Non-pigmented ciliary epithelial cell (primary cell): ENCODE measurements at places on chromosomes 12 and 14.

GRCh38 chr12:19298836-19299605, 140.3 kb upstream of the AEBP2 start:
- no peak for DNase-seq

- no peak for DNase-seq
Measured at GRCh38 chr12:97182769-97183168, 275.7 kb downstream of the NEDD1 start.

DNA sequence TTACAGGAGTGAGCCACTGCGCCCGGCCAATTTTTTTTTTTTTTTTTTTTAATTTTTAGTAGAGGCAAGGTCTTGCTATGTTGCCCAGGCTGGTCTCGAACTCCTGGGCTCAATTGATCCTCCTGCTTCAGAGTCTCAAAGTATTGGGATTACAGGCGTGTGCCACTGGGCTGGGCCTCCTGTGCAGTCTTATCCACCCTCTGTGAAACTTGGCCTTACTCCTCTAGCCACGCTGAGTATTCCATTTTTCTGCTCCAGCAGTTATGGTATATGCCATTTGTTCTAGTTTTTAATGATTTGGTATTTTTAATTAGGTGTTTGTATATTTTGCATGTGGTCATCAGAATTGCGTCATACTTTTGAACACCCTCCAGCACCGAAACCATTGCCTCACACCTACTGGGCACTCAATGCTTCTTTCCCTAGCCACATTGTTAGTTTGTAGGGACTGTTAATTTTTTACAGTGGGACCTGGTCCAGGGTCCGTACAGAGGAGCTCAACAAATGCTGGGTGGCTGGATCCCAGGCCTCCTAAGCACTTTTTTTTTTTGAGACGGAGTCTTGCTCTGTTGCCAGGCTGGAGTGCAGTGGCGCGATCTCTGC, 11.4 kb downstream of the RIOX1 start:
- no peak for DNase-seq

GRCh38 chr12:107318806-107319532, 225.6 kb upstream of the CRY1 start:
- DNase-seq: no peak

- DNase-seq: no peak
Measured at GRCh38 chr12:104602406-104602805, 145.7 kb downstream of the CHST11 start.

- no peak for DNase-seq
Measured at GRCh38 chr12:104583301-104583700, 126.6 kb downstream of the CHST11 start.

DNA sequence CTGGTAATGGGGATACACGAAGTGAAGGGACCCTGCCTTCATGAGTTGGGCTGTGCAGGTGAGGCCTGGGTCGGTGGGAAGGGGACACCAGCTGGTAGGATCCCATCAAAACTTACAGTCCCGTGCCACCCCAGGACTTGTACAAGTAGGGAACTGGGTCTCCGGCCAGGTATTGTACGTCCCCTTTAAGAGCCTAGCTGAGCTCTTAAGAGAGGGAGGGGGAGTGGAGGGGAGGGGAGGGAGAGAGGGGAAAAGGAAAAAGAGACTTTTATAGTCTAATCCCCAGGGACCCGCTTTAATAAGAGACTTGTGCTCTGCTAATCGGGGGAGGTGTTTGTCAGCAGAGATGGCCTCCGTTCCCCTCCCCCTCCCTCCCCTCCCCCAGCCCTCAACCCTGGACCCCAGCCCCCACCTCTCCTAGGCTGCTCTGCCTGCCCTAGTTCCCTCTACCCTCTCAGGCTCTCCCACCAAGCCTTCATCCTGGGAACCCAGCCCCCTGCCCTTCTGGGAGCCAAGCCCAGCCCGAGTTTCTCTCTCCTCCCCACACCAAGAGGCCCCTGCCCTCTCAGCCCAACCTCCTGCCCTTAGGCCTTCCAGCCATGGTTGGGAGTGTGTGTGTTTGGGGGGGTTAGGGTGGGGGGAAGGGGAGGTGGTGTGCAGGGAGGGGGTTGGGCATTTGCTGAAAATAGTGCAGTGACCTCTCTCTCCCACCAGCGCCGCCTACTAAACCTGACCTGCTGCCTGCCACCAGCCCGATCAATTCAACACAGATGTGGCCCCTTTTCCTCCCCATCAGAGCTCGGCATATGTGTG, 2.6 kb downstream of the GDF11 start:
- DNase-seq: no peak
